Neural crest cell (in vitro differentiated cells): ENCODE measurements at places on chromosomes 7 and 10. TPM values are rescaled to one million over a fixed set of nuclear protein-coding genes. Genes with fewer than 3 reads are reported as not detected.

Gene UTF1
- total RNA-seq = not detected in 2 replicates

Gene GDF2
- not detected in 2 replicates for total RNA-seq

DNA sequence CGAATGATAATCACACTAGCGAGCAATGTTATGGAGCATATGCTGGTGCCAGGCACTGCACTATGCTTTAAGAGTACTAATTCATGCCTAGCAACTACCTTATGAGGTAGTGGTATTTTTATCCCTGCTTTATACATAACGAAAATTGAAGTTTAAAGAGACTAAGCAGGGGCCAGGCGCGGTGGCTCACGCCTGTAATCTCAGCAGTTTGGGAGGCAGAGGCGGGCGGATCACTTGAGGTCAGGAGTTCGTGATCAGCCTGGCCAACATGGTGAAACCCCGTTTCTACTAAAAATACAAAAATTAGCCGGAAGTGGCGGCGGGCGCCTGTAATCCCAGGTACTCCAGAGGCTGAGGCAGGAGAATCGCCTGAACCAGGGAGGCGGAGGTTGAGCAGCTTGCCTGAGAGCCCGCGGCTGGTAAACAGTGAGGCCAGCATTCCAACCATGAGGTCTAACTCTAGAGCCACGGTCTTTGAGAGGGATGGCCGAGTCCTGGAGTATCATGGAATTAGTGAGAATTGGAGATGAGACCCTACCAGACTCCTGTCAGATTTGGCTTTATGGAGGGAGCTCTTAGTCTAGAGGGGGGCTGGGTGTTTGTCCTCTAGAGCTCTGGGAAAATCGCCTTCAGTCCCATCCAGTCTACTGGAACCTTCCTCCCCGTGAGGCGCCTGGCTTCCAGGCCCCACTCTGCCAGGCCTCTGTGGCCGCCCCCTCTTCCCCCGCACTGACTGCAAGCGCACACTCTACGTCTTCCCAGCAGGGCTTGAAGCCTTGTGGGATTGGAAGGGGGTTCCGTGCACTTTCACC, 11.6 kb downstream of the TLX1 start:
- no peak for DNase-seq
- H3K4me1 ChIP-seq = peaks cover 3% of the 10 kb centered on the region
- peaks cover 3% of the 10 kb centered on the region for H3K36me3 ChIP-seq
- no peak overlapping the region for H3K4me3 ChIP-seq

- H3K4me3 ChIP-seq = no peak overlapping the region
- peaks cover 12% of the 10 kb centered on the region for H3K27me3 ChIP-seq
- H3K4me1 ChIP-seq = no peaks in the 10 kb centered on the region
- no peaks in the 10 kb centered on the region for H3K36me3 ChIP-seq
- DNase-seq = no peak
- no peak overlapping the region for H3K27ac ChIP-seq
Measured at GRCh38 chr10:102208311-102209035, 17.6 kb upstream of the ELOVL3 start.

Gene CFAP70
- 0.65 and 0.84 TPM in 2 replicates for total RNA-seq

GRCh38 chr7:82755705-82756551, 312.4 kb upstream of the CACNA2D1 start:
- H3K36me3 ChIP-seq = no peaks in the 10 kb centered on the region
- no peaks in the 10 kb centered on the region for H3K4me1 ChIP-seq
- no peak for DNase-seq
- H3K27me3 ChIP-seq = no peaks in the 10 kb centered on the region
- no peak overlapping the region for H3K27ac ChIP-seq
- H3K4me3 ChIP-seq = no peak overlapping the region

Gene SLC18A2
- 0.05 and 0.07 TPM in 2 replicates for total RNA-seq

DNA sequence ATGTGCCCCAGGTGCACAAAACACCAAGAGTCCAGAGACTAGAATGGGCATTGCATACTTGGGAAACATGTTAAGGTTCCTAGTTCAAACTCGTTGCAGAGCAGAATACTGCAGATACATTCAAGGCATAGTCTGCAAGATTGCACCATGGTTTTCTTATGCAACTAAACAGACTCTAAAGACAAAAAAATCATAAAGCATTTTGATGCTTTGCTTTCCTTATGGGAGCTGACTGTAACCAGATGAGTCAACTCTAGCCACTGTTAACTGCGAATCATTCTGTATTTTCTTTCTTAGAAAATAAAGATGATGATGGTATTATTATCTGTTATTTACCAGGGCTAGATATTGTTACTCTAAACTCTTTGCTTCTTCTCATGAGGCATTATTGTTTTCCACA, 19.7 kb downstream of the TRUB1 start:
- no peak overlapping the region for H3K27ac ChIP-seq
- no peak overlapping the region for H3K4me3 ChIP-seq
- no peaks in the 10 kb centered on the region for H3K4me1 ChIP-seq
- no peak for DNase-seq
- peaks cover 7% of the 10 kb centered on the region for H3K36me3 ChIP-seq

DNA sequence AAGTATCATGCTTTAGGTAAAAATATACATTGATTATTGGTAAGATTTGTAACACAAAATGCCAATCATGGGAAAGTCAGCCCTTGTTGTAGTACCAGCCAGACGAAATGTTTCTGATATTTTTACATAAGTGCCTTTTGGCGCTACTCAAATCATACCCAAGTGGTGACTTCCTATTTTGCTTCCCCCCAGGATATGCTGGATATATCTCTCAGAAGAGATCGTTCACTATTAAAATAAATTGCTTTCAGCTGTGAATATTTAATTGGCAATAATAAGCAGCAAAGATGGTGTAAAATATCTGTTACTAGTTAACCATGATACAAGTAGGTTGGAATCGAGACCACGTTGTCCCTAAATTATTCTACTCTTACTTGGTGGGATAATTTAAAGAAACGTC, 909.2 kb upstream of the LRRN3 start:
- no peak overlapping the region for H3K4me3 ChIP-seq
- DNase-seq = no peak
- no peaks in the 10 kb centered on the region for H3K4me1 ChIP-seq
- H3K36me3 ChIP-seq = no peaks in the 10 kb centered on the region
- no peaks in the 10 kb centered on the region for H3K27me3 ChIP-seq

Gene GRB10
- total RNA-seq = 86.0 and 93.0 TPM in 2 replicates

DNA sequence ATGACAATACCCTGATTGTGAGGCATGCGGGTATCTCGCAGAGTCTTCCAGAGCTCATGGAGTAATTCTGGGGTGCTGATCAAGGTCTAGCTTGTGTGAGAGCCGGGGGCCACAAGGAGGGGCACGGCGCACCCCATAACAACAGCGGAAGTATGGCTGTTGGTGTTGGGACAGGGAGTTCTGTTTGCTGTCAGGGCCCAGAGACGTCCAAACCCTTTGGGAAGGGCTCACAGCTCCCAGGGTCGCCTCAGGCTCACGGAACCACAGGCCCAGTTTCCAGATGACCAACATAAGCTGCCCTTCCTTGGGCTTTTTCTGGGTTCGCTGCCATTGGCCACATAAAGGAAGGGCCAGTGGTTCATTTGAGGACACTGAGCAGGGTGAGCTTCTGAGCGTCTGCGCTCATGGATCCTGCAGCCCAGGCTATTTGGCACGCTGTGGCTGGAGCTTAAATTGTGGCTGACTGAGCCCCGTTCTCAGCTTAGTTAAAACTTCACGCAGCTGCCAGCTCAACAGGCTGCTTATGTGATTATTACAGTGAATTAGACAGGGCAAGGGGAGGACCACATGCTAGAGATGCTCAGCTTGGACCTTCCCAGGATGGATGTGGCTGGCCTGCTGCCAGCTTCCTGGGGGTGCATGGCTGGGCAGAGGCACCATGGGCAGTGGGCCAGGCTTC, 92.3 kb downstream of the DNAJB6 start:
- H3K27me3 ChIP-seq = no peaks in the 10 kb centered on the region
- no peaks in the 10 kb centered on the region for H3K36me3 ChIP-seq
- no peak overlapping the region for H3K4me3 ChIP-seq
- peak overlapping the region; percentile 71 for H3K27ac ChIP-seq
- no peak for DNase-seq

Gene FZD1
- 9.2 and 9.5 TPM in 2 replicates for total RNA-seq

- DNase-seq = no peak
- no peaks in the 10 kb centered on the region for H3K27me3 ChIP-seq
- H3K36me3 ChIP-seq = no peaks in the 10 kb centered on the region
- no peak overlapping the region for H3K4me3 ChIP-seq
Measured at GRCh38 chr10:105195831-105196230, 554.7 kb downstream of the SORCS3 start.

- H3K27ac ChIP-seq = no peak overlapping the region
- peaks cover 10% of the 10 kb centered on the region for H3K36me3 ChIP-seq
- DNase-seq = no peak
- no peaks in the 10 kb centered on the region for H3K27me3 ChIP-seq
- H3K4me3 ChIP-seq = no peak overlapping the region
Measured at GRCh38 chr7:121343302-121343701, 14.5 kb downstream of the WNT16 start.

- peaks cover 9% of the 10 kb centered on the region for H3K4me1 ChIP-seq
- no peak for DNase-seq
- no peaks in the 10 kb centered on the region for H3K36me3 ChIP-seq
- H3K27ac ChIP-seq = no peak overlapping the region
- H3K4me3 ChIP-seq = no peak overlapping the region
- H3K27me3 ChIP-seq = peaks cover 4% of the 10 kb centered on the region
Measured at GRCh38 chr10:47329855-47330254, 7.6 kb downstream of the GDF2 start.

- H3K27ac ChIP-seq = no peak overlapping the region
- H3K4me1 ChIP-seq = no peaks in the 10 kb centered on the region
- DNase-seq = no peak
- H3K36me3 ChIP-seq = peaks cover 9% of the 10 kb centered on the region
Measured at GRCh38 chr7:93873998-93874574, 16.5 kb downstream of the TFPI2 start.

Gene EN2
- total RNA-seq = 7.2 and 8.2 TPM in 2 replicates

DNA sequence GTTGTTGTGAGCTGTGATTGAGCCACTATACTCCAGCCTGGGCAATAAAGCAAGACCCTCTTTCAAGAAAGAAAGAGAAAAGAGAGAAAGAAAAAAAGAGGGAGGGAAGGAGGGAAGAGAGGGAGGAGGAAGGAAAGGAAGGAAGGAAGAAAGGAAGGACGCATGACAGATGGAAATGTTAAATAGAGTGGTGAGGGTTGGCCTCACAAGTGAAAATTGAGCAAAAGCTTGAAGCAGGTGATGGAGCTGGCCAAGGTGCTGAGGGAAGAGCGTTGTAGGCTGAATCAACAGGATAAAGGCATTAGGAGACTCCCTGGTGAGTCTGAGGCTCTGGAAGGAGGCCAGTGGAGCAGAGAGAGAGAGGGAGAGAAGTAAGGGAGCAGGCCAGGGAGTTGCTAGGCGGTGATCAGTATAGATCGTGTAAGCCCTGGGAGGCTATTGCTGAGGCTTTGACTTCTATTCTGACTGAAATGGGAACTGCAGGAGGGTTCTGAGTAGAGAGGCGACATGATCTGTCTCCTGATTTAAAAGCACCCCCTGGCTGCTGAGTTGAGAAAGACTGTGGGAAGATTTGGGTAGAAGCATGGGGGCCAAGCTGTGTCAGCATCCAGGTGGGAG, 26.5 kb upstream of the TMEM248 start:
- no peaks in the 10 kb centered on the region for H3K4me1 ChIP-seq
- no peak overlapping the region for H3K4me3 ChIP-seq
- no peaks in the 10 kb centered on the region for H3K27me3 ChIP-seq
- no peak overlapping the region for H3K27ac ChIP-seq
- H3K36me3 ChIP-seq = peaks cover 2% of the 10 kb centered on the region

DNA sequence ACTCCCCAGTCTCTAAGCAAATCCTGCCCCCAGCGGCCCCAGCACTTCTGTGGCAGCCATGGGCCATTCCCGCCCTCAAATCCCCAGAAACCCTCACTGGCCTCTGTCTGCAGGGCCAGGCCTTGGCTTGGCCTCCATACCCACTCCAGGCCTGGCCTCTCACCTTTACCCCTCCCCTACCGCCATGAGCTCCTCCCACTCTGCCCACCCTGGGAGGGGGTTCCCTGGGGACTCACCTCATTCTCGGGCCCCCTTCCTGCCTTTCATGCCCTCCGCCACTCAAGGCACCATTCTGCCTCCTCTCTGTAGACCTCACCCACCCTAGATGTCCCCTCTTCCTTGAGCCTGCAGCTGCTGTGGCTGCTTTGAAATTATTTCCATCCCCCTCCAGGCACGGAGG, 41.0 kb downstream of the PRF1 start:
- H3K36me3 ChIP-seq = no peaks in the 10 kb centered on the region
- H3K27ac ChIP-seq = no peak overlapping the region
- peaks cover 15% of the 10 kb centered on the region for H3K4me1 ChIP-seq
- H3K4me3 ChIP-seq = no peak overlapping the region
- no peaks in the 10 kb centered on the region for H3K27me3 ChIP-seq

Gene CTAGE6
- not detected in 2 replicates for total RNA-seq

GRCh38 chr10:127889605-127890195, 3.0 kb downstream of the CLRN3 start:
- H3K4me3 ChIP-seq = no peak overlapping the region
- peaks cover 6% of the 10 kb centered on the region for H3K4me1 ChIP-seq
- H3K27me3 ChIP-seq = no peaks in the 10 kb centered on the region
- H3K36me3 ChIP-seq = no peaks in the 10 kb centered on the region

- no peaks in the 10 kb centered on the region for H3K36me3 ChIP-seq
- no peak overlapping the region for H3K4me3 ChIP-seq
Measured at GRCh38 chr7:157312941-157313340, 23.9 kb upstream of the DNAJB6 start.

GRCh38 chr10:5305374-5305773, 59.4 kb upstream of the UCN3 start:
- H3K27ac ChIP-seq = no peak overlapping the region
- no peaks in the 10 kb centered on the region for H3K27me3 ChIP-seq
- DNase-seq = no peak
- H3K4me1 ChIP-seq = no peaks in the 10 kb centered on the region

Gene KCNH2
- 10.7 and 12.4 TPM in 2 replicates for total RNA-seq

Gene TDRD1
- total RNA-seq = not detected in 2 replicates
